ENCODE measurements at places on chromosomes 2 and 18.
A peak's percentile ranks its signal among the peaks of the same experiment; 100 is the strongest.

DNA sequence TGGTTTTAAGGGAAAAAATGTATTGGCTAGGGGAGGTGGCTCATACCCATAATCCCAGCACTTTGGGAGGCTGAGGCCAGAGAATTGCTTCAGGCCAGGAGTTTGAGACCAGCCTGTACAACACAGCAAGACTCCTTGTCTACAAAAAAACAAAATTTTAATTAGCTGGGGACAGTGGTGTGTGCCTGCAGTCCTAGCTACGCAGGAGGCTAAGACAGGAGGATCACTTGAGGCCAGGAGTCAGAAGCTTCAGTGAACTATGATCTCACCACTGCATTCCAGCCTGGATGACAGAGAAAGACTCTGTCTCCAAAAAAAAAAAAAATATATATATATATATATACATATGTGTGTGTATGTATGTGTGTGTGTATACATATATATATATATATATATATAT, 18.5 kb downstream of the CCDC88A start:
- no peak for DNase-seq

DNA sequence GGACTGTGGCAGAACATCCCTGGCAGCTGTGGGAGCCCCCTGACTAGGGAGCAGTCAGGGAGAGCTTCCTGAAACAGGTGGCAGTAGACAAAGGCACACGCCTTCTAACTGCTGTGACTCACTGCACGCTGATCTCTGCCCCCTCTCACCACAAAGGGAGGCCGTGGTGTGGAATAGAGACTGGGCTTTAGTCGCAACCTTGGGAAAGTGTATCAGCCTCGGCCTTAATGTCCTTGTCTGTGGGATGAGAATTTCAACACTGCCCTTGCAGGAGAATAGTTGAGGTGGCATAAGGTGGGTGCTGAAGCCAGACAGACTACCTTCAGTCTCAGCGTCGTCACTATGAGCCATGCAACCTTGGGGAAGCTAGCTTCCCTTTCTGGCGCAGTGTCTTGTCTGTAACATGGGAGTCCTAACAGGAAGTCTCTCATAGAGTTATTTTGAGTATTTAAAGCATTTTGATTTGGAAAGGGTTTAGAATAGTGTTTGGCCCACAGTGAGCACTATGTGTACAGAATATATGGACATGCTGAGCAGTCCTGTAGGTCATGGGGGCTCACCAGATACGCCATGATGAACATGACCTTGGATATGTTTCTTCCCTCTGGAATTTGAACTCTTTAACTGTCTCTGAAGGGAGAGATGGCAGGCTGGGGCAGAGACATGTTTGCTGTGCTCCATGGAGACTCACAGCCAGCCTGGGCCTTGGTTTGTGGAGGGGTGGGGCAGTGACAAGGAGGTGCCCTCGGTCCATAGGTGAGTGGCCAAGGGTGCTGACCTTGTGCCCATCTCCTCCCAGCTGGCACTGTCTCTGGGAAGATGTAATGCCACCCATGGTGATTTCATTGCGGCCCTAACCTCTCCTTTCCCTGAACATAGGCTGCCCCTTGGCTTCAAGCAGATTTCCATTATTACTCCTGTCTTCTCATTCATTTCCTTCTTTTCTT, 29.5 kb upstream of the SMAD7 start:
- no peak for DNase-seq

- no peak for DNase-seq
Measured at GRCh38 chr2:220228310-220229006, 601.0 kb downstream of the SLC4A3 start.

- no peak for DNase-seq
Measured at GRCh38 chr2:113277474-113278072, 1.1 kb downstream of the PAX8 start.

GRCh38 chr2:213219816-213220215, 64.4 kb upstream of the SPAG16 start:
- no peak for DNase-seq

- no peak for DNase-seq
Measured at GRCh38 chr2:45570671-45571334, 40.3 kb downstream of the SRBD1 start.

- DNase-seq: no peak
Measured at GRCh38 chr2:238242731-238243495, 3.1 kb upstream of the HES6 start.

- peak; percentile 35 for DNase-seq
Measured at GRCh38 chr2:22904126-22904684, 480.8 kb upstream of the KLHL29 start.

DNA sequence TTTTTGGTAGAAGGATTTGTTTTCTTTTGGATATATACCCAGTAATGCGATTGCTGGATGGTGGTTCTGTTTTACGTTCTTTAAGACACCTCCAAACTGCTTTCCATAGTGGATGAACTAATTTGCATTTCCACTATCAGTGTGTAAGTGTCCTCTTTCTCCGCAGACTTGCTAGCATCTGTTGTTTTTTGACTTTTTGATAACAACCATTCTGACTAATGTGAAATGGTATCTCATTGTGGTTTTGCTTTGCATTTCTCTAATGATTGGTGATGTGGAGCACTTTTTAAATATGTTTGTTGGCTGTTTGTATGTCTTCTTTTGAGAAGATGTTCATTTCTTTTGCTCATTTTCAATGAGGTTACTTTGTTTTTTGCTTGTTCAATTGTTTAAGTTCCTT, 260.9 kb upstream of the CWC22 start:
- no peak for DNase-seq

- no peak for DNase-seq
Measured at GRCh38 chr2:172335736-172336135, 91.7 kb upstream of the ITGA6 start.

DNA sequence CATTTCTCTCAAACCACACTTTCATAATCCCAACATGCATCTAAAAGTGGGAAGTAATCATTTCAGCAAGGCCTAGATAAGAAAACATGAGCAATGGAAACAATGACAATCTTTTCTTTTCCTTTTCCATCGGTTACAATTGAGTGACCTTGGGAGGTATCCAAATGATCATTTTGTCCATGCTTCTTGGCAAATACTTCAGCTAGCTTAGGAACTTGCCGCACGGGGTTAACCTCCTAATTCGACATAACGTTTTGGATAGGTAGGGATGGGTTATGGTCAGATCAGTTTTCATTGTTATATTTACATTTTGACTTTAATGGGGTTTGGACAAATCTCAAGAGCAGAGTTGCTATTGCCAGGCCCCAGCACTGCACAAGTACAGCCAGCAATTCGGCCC, 4.6 kb upstream of the PTPRM start:
- no peak for DNase-seq

- DNase-seq: no peak
Measured at GRCh38 chr18:10285283-10285640, 169.2 kb upstream of the APCDD1 start.

DNA sequence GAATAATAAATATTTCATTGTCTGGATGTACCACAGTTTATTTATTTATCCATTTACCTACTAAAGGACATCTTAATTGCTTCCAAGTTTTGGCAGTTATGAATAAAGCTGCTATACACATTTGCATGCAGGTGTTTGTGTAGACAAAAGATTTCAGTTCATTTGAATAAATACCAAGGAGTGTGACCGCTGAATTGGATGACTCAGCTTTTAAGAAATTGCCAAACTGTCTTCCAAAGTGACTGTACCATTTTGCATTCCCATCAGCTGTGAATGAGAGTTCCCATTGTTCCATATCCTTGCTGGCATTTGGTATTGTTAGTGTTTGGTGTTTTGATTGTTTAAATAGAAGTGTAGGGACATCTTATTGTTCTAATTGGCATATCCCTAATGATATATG, 36.2 kb upstream of the FMNL2 start:
- DNase-seq: no peak

- no peak for DNase-seq
Measured at GRCh38 chr2:74107071-74107470, 40.6 kb downstream of the BOLA3 start.

DNA sequence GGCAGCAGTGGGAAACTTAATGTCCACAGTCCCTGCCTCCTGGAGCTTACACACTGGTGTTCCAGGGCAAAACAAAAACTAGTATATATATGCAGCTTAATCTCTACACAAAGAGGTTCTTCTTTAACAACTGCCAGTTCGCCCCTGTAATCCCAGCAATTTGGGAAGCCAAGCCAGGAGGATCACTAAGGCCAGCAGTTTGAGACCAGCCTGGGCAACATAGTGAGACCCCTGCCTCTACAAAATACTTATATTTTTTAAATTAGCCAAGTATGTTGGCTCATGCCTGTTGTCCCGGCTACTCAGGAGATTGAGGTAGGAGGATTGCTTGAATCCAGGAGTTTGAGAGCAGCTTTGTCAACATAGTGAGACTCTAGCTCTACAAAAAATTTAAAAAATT, 17.2 kb upstream of the NEDD4L start:
- DNase-seq: no peak

- no peak for DNase-seq
Measured at GRCh38 chr2:11187731-11188130, 32.5 kb downstream of the SLC66A3 start.

GRCh38 chr18:58208207-58208932, 164.3 kb downstream of the NEDD4L start:
- DNase-seq: no peak

- DNase-seq: no peak
Measured at GRCh38 chr18:59208602-59209125, 11.3 kb upstream of the GRP start.

GRCh38 chr18:34959211-34959829, 81.9 kb upstream of the MAPRE2 start:
- DNase-seq: no peak

DNA sequence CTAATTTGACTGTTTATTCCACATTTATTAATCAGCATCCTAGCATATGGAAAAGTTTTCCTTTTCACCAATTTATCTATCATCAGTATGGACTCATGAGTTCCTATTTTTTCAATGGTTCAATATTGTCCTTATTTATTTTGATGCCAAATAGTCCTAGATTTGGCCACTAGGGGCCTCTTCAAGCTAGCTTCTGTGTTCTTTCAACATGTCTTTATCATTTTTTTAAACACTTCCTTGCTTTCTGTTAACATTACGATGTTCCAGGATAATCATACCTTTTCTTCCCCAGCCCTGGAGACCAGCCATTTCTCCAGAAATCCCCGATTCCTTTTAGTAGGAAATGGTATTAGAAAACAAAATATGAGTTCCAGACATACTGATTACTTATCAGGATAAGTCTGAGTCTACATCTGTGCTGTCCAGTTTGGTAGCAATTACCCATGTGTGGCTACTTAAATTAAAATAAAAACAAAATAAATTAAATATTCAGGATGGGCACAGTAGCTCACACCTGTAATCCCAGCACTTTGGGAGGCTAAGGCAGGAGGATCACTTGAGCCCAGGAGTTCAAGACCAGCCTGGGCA, 70.6 kb downstream of the RPE start:
- DNase-seq: peak; percentile 17

GRCh38 chr18:7482342-7482741, 84.8 kb upstream of the PTPRM start:
- no peak for DNase-seq

- DNase-seq: no peak
Measured at GRCh38 chr2:235413064-235413463, 80.8 kb upstream of the AGAP1 start.

DNA sequence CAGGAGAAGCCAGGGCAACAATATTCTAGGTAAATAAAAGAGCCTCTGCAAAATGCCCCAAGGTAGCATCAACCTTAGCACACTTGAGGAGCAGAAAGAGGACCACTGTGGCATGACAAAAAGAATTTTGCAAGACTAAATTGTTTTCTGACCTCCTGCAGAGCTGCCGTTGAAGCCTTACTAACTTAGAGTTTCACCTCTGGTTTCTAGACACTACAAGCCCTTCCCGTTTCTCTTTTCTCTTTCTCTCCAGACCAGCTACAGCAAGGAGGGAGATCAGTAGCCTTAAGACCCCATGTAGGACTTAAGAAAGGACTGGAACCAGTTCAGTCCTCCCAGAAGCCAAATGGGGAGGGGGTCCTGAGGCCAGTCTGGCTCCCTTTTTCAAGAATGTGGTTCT, 73.3 kb upstream of the SP3 start:
- DNase-seq: no peak

DNA sequence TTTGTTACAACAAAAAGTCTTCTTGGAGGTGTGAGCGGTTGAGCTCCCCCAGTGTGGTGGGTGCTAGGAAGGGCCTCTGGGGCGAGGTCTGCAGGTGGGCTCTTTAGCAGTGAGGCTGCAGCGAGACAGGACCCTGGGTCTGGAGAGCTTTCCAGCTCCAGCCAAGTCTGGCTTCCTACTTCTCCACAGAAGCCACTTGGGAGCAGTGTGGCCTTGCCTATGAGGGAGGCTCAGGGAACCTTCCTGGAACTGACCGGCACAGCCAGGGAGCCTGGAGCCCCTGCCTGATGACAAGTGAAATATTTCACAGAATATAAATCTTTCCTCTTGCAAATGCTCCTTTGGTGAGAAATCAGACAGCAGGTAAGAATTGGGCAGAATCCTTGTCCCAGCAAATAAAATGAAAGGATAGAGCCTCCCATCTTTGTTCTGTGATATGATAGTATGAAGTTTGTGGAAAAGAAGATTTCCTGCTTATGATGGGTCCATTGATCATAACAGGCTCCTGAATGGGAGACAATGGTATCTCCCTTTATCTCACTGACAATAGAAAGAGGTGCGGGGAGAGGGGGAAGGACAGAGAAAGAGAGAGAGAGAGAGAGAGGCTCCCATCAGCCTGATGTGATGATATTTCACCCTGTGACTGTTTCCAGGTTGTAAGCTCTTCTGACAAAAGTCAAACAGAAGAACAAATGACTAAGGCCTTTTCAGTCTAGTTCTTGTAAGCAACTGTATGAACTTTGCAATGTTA, 289.8 kb upstream of the SPRED2 start:
- DNase-seq: peak; percentile 9

DNA sequence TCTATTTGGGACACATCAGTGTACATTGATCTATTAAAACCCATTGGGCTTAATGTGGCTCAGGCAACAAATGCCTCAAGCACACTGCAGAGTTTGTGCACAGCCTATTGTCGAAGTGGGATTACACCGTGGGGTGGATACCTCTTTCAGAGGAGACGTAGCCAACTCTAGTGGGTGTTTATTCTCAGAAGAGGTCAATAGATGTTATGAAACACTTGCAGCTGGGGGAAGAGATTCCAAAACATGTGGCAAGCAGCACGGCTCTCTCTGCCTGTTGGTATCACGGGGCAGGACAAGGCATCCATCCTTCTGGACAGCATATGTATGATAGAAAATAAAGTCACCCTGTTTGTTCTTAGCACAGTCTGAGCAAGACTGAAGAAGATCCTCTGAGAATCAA, 121.4 kb upstream of the COPS8 start:
- no peak for DNase-seq
